ENCODE measurements at places on chromosomes 2 and 18.
A peak's percentile ranks its signal among the peaks of the same experiment; 100 is the strongest.

DNA sequence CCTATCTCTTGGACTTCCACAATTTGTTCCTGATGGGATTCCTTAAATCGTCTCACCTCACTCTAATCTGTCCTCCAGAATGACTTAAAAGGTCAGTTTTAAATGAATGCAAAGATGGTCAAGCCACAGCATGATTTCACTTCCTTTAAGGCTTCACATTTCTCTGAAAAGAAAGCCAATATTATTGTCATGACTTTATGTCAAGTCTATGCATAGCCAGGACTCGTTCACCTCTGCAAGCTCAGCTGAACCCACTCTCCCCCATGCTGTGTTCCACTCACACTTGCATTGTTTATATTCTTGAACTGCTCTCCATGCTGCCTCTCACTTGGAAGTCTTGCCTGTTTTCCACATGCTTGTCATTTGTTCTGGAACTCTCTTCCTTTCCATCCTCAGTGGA is 298.4 kb upstream of the MMADHC start:
- no peak for DNase-seq

GRCh38 chr2:42639340-42640077 is 71.1 kb downstream of the MTA3 start:
- no peak for DNase-seq

GRCh38 chr2:216233281-216233995 is 124.3 kb downstream of the XRCC5 start:
- DNase-seq: no peak

- DNase-seq: peak; percentile 82
These were observed 189.5 kb downstream of the TFCP2L1 start for GRCh38 chr2:121095257-121096080.

- DNase-seq: no peak
These were observed 768.2 kb upstream of the ACVR2A start for GRCh38 chr2:147076634-147077033.

- DNase-seq: peak; percentile 72
These were observed 40.0 kb downstream of the GKN2 start for GRCh38 chr2:68912732-68913131.

DNA sequence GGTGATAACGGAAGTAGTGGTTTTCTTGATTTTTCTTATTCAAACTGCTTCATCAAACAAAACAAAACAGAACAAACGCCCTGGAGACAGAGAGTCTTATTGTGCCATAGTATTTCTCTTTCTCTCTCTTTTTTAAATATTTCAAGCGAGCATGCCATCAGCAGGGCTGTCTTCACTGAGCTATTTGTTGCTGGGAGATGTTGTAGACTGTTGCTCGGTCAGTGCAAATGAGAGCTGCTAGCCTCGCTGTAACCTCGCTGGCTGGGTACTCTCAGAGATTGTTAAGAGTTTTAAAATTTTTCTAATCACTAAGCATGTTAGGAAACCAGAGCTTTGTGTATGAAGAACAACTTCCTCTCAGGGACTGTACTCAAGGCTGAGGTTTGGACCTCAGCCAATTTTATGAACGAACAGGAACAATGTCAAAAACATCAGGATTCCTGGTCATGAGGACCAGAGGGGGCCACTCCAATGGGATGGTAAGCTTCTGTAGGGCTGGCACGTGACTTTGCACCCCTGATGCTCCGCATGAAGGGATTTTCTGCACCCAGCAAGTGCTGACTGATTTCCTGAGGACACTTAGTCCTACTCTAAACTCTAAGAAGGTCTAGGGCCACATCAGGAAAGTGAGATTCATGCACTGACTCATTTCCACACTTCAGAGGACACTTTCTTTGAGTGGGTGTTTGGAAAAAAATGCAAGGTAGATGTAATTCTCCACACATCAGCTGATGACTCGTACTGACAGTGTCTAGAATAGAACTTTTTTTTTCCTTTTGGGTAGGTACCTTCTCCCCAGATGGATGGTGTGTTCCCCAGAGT is 59.8 kb upstream of the IL1R1 start:
- DNase-seq: peak; percentile 88

- no peak for DNase-seq
These were observed 25.3 kb downstream of the CROCC2 start for GRCh38 chr2:240931319-240931949.

DNA sequence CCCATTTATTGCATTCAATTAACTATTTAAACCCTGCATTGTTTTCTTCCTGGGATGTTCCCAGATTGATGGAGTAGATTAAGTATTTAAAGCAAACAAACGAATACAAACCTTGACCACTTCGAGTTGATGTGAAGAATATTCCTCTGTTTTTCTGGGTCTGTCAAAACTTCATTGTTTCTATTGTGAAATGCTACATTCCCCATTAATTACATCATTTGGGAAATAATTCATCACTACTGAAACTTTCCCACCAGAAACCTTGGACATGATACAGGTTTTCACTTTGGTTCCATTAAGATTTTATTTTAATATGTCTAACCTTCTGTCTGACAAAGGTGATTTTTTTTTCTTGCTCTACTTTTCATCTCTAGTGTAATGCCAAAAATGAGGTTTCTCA is 365.1 kb upstream of the ETAA1 start:
- DNase-seq: no peak

- no peak for DNase-seq
These were observed 9.5 kb downstream of the ANO7 start for GRCh38 chr2:241197947-241198346.

DNA sequence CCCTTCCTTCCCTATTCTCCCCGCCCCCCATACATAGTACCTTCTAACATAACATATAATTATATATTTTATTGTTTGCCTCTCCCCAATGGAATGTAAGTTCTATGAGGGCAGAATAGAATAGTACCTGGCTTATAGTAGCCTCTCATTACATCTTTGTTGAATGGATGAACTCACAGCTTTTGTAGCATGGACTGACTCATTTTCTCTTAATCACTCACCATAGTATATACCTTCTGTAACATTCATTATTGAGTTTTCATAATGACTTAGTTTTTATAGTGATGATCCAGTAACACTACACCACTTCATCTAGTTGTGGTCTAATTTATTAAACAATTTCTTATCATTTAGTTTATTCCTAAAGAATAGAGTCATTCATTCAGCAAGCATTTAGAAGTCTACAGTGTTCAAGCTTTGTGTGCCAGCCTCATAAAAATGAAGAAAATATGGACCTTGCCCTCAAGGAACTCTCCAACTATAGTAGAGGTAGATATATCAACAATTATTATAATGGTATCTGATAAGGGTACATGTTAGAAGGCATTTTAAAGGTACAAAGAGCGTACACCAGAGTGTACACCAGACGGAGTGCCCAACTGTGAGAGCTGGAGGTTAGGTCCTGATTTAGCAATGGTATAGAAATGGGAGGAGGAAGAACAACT is 31.1 kb downstream of the NCOA1 start:
- DNase-seq: no peak

GRCh38 chr18:136433-136832 is 21.9 kb upstream of the USP14 start:
- no peak for DNase-seq

DNA sequence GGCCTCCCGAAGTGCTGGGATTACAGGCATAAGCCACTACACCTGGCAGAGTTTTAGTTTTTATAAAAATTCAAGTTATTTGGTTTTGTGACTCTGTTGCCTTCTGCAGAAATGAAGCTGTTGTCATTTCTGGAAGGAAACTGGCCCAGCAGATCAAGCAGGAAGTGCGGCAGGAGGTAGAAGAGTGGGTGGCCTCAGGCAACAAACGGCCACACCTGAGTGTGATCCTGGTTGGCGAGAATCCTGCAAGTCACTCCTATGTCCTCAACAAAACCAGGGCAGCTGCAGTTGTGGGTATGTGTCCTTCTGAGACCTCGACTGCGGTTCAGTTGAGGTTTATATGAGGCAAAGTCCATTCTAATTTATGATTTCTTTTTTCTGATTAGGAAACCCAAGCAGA is 7.2 kb downstream of the MTHFD2 start:
- DNase-seq: no peak

- DNase-seq: peak; percentile 42
These were observed 1.9 kb downstream of the USP37 start for GRCh38 chr2:218566296-218566695.

DNA sequence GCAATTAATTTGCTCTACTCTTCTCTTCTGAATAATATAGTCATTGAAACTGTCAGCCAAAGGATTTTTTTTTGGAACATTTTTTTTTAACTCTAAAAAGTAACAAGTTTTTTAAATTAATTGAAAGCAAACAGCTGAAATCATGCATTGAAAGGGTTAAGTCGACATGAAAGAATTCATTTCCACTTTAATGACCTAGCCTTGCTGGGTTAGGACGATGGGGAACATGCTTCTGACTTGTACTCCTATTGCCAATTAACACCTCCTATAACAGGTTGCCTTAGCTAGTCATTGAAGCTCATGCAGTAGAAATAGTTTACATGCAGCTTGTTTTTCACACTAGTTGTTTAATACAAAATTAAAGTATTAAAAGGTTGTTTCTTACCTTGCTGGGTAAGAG is 47.8 kb downstream of the PSMD14 start:
- no peak for DNase-seq

DNA sequence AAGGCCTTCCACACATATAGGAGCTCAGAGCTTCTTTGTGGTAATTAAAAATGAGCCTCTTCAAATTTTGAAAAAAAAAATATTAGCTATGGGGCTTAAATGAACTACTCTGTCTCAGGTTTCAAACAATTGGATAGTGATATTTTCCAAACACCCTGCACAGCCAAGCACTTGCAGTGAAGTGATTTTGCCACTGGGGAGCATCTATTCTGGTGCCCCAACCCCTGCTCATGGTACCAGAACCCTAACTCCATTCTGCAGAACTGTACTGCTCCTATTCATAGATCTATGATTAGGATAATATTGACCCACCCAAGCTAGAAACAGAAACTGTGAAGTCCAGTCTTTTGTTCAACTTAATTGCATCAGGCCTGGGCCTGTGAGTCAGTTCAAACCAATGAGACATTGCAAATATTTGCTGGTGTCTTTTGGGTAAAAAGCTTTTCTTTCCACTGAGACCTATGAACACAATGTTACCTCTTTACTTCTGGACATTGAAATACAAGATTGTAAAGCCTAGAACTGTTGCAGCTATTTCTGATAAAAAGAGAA is 324.0 kb downstream of the GALNT13 start:
- DNase-seq: no peak

DNA sequence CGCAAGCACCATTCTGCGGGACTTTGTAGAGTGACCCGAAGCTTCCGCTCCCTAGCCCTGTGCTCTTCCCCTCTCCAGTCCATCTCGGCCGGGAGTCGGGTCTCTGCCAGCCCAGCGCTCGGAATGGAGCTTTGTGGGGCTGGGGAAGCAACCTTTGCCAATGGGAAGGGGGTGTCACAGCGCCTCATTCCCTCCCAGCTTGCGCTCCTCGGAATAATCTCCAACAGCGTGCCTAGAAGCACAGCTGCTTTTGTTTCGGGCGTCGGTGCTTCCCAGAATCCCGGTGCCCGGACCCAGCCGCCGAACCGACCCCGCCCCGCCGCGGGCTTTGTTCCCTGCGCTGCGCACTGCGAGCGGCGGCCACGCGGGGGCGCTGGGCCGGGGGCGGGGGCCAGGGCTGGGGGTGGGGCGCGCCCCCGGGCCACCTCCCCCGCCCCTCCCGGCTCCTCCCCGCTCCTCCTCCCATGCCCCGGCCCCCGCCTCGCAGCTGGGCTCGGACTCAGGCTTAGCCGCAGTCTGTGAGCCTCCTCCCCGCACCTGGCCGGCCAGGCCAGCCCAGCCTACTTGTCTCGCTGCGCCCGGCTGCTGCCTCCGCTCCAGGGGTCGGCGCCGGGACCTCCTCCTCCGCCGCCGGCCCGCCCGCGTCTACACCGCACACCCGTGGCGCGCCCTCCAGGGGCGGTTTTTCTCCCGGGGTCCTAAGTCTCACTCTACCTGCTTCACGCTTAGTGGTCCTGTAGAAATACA is 77.7 kb upstream of the SMAD2 start:
- peak; percentile 39 for DNase-seq

- DNase-seq: no peak
These were observed 576.5 kb downstream of the NRXN1 start for GRCh38 chr2:50455351-50455939.
